T-helper 9 cell (primary cell): ENCODE measurements at places on chromosomes 3 and 15.

DNA sequence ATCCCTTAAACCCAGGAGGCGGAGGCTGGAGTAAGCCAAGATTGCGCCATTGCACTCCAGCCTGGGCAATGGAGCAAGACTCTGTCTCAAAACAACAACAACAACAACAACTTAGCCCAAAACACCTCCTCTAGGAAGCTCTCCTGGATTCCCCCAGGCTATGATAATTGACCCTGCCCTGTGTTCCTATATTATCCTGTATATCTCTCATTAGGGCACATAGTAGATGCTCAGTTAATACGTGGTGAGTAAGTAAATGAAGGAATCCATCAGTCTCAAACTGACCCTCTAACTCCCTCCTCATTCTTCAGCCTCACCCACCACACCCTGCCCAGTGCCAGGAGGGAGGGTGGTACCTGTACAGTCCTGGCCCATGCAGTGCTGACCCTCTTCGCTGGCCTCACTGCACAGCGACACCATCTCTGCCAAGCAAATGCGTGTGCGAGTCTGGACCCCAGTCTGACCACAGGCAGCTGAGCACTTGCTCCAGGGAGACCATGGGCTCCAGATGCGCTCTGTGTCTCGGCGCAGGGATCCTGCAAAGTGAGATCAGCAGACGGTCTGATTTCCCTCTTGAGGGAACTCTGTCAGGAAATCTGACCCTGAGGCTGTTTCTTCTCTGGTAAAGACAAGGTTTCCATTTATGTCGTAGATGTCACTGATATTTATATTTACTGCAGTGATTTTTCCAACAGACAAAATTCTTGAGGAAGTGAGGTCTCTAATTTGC, 6.2 kb downstream of the CILP start:
- DNase-seq, result no peak

DNA sequence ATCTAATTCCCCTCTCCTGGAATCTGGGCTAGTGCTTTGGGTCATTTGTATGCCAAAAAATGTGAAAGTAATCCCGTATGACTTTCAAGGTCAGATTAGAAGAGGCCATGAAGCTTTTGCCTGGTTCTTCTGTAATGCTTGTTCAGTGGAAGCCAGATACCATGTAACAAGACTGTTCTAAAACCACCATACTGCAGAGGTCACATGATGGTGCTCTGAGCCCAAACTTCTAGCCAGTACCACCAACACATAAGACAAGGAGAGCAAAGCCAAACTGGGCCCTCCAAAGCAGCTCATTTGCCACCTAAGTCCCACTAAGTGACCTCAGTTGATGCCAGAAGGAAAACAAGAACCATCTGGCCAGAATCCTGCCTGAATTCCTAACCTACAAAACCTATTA, 64.3 kb upstream of the MELTF start:
- no peak for DNase-seq

GRCh38 chr3:122940628-122941086, 86.9 kb downstream of the SEMA5B start:
- no peak for DNase-seq

DNA sequence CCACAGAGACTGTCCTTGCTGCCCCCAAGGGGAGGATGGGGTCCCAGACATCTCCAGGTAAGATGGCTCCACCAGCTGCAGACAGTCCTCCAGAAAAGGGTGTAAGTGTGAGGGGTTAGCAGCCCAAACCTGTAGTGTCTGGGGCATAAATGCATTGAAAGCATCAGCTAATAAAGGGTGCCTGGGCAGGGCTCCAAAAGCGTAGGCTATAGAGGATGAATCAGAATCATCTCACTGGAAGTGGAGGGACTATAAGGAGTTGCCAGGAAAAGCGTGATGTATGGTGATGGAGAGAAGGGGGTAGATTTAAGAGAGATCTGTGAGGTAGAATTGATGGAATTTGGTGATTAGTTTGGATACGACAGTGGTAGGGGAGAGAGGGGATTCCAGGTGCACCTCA, 79.9 kb upstream of the ONECUT1 start:
- no peak for DNase-seq

DNA sequence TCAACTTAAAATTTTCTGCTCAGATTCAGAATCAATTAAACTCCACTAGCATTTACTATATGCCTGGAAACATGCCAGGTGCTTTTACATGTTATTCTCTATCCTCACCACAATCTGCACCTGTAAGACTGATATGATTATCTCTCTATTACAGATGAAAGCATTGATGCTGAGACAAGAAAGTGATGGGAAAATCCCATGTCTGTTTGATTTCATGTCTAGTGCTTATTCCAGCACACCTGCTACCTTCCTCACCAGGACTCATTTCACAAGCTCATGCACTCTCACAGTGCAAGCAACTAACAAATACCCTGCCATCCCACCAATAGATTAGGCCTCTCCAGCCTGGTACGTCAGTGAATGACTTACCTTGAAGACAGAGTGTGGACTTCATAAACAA, 25.0 kb upstream of the BCL6 start:
- no peak for DNase-seq

DNA sequence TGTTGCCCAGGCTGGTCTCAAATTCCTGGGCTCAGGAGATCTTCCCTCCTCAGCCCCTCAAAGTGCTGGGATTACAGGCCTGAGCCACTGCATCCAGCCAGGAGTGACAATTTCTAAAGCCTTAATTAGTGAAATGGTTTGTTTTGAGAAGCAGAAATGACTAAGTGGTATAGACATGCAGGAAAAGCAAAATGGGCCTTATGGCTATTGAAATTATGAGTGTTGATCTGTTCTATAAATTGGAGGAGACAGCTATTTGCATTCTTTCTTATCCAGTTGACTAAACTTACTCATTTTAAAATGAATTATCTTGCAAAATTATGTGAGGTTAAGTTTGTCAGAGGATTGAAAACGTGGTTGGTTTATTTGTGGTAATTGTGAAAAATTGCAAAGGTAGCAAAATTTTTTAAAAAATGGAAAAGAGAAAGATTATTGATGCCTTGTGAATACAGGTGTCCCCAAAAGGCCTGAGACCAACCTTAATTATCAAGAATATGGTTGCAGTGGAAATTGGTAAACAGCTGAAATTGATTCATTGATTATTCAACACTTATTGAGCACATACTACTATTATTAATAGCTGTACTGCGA, 7.9 kb downstream of the RAP2B start:
- DNase-seq, result no peak

DNA sequence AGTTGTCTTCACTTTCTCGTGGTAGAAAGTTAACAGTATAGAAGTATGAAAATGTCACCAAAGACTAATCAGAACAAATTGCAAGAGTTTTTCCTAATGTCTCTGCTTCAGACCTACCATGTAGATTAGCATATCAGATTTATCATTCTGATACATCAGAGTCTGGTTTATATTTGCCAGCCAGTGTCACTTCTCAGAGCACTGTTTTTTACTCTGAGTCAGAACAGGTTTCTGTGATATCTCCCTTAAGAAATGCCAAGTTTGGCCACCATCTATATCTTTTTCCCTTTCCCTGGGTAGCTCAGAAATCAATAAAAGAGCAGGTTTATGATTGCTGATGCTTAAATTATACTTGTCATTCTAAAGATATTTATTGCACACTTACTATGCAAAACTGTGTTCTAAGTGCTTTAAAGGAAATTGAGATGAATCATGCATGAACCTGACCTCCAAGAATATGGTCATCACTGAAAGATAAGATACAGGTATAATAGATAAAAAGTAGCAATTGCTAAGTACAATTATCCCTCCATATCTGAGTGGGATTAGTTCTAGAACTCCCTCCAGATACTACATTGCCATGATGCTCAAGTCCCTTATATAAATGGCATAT, 672.7 kb upstream of the NAALADL2 start:
- DNase-seq, result no peak

- no peak for DNase-seq
Observed at GRCh38 chr3:148372206-148372875, 325.4 kb upstream of the AGTR1 start.

- DNase-seq, result peak; percentile 34
Observed at GRCh38 chr3:18438586-18438985, 13.4 kb upstream of the SATB1 start.

- DNase-seq, result no peak
Observed at GRCh38 chr15:67594770-67595169, 52.3 kb downstream of the MAP2K5 start.

GRCh38 chr3:147377412-147378367, 28.7 kb downstream of the ZIC4 start:
- DNase-seq, result no peak

DNA sequence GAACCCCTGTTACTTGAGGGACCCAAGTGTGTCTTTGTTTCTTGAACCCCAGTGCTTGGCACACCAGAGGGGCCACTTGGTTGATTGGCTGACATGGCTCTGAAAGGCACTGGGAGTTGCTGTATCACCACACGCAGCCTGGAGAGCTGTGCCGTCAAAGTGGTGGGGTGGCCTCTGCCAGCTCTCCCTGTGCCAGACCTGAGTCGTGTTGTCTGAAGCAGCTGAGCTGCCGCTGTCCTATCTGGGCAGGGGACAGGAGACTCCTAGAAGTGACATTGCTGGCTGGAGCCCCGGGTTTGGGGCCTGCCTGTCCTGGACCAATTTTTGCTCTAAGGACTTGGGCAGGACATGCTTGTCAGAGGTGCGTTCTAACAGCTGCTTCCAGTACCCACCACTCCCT, 5.5 kb upstream of the SNX22 start:
- DNase-seq, result no peak

DNA sequence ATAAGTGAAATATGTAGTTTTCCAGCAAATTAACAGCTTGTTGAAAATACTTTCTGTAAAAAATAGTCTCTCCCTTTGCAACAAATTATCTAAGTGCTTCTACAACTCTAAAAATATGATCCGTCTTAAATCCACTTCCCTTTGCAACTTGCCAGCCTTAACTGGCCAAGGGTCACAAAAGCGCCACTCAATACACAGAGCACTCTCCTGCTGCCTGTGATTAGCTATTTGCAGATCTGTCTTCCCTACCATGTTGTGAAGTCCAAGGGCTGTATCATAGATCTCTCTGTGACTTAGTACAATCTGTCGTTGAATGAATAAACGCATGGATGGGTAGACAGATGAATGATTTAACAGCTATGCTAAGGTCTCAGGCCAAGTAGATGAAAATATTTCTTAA, 76.2 kb downstream of the ITGB5 start:
- no peak for DNase-seq

DNA sequence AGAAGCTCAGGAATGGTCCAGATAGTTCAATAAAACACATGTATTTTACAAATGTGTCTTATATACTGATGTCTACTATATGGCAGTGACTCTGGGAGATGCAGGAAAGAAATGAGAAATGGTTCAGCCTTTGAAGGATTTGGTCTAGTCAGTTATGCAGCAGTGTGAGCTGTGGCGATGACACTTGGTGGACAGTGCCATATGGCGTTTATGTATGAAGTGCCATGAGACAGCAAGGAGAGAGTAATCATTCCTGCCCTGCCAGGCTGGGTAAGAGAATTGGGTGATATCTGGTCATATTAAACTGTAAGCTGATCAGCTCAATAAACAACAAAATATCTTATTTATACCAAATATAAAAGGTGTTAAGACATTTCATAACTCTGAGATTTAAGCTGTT, 47.6 kb upstream of the ANP32A start:
- no peak for DNase-seq

- peak; percentile 6 for DNase-seq
Observed at GRCh38 chr3:153284282-153284938, 122.4 kb downstream of the RAP2B start.

GRCh38 chr3:191340966-191341365, 10.6 kb upstream of the UTS2B start:
- DNase-seq, result no peak

- no peak for DNase-seq
Observed at GRCh38 chr3:10949197-10949596, 43.4 kb upstream of the SLC6A1 start.

DNA sequence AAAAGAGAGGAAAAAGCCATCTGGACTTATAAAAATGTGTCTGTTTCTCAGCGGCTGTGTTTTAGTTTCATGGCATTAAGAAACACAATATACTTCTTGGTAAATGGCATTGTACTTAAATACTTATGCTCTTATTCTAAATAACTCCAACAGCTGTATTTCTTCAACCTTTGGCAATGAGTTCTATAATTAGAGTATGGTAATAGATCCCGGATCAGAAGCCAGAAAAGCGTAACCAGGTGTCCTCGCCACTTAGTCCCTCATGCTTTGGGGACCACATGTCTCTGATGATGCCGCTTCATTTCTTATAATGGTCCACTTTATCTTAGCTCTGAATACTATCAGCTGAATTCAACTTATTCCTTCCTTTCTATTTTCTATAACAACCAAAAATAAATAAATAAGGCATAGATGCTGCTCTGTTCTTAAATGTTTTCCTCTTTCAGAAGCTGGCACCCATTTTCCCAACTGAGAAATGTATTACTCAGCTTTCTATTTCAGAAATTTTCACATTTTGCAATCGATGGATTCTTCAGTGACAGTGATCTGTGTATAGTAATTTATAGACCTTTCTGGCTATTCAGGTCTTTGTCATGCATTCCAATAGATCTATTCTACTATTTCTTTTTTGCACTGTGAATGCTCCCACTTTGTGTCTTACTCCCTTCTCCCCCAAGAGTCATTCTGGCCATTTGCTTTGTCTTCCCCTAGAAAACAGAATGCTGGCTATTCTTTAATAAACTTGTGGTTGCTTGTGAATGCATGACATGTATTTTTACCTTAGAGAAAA, 87.6 kb upstream of the KBTBD8 start:
- no peak for DNase-seq

GRCh38 chr3:147755310-147755709, 346.1 kb downstream of the ZIC1 start:
- DNase-seq, result no peak

DNA sequence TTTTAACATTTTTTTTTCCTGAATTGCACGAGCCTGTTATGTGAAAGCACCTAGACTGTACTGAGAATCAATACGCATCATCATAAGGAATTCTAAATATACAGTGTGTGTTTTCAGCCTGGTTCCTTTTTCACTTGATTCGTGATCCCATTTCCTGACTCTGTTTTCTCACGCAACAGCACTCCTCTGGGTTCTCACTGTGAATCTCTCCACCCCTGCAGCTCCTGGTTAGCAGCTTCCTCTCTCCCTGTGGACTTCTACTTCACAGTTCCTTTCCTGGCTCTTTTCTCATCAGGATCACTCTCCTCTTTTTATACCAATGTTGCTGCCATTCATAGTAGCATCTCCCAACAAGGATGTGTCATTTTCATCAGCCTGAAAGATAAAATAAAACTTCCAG, 297.2 kb downstream of the CADM2 start:
- DNase-seq, result no peak
